ENCODE measurements at places on chromosomes 12 and 14.

DNA sequence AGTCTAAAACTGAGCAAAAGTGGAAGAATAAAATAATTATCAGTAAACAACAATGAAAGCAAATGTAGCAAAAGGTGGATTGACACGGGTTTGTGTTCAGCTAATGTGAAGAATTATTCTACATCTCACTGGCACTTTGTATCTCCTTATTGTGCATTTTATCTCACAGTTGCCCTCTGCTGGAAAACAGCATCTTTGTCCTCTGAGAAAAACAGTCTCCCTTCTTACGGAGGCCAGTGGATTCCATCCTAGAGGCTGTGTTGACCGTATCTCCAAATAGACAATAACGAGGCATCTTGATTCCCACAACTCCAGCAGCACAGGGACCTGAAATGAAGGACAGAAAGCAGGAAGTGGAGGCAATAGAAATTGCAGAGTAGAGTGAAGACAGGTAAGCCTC lies 51.3 kb upstream of the PLBD1 start:
- no peak for DNase-seq

- peak; percentile 68 for DNase-seq
These were observed 1.1 kb downstream of the PAPLN start for GRCh38 chr14:73238424-73238852.

- DNase-seq, result no peak
These were observed 4.7 kb downstream of the SMCO2 start for GRCh38 chr12:27451036-27451825.

GRCh38 chr12:104733717-104734175 lies 224.3 kb downstream of the SLC41A2 start:
- no peak for DNase-seq

DNA sequence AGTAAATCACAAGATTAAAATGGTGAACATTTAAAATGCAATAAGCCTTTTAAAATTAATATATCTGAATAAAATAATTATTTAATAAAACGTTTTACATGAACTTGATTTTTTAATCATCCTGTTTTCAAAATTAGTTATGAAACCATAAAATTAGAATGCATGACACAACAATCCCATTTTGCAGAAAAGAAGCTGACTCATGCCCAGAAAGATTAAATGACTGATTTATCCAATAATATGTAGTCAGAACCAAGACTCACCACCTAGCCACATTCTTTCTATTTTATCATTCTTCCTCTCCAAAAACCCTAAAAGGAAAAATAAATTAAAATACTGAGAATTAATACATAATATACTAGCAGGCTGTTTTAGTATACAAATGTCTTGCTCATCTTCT lies 83.0 kb upstream of the LGR5 start:
- DNase-seq, result no peak

DNA sequence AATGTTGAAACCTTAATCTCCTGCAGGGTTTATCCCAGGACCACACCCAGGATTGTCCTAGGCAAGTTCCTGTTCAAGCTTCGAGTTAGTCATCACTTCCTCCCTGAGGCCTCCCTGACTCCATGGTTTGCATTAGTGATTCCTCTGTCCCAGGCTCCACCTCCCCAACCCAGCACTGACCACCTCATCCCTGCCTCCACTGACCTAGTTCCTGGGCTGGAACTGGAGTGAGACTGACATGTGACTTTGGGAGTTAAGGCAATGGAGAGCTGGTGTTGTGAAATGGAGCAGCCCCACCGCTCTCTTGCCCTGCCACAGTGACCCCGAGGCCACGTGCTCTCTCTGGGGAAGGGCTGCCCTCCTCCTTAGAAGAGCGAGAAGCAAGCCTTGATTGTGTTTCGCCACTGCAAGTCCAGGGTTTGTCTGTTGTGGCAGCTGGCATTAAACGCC lies 15.8 kb upstream of the DTX1 start:
- DNase-seq, result peak; percentile 91

GRCh38 chr14:34616360-34616759 lies 13.6 kb downstream of the SNX6 start:
- DNase-seq, result no peak
